Pancreas (tissue), 10 donors: ENCODE measurements at places on chromosomes 6 and 20. TPM values are rescaled to one million over a fixed set of nuclear protein-coding genes. Genes with fewer than 3 reads are reported as not detected.

The RAET1G gene
- total RNA-seq: 0.31 TPM

GRCh38 chr20:63956664-63957003 is 418 bp upstream of the UCKL1 start:
- no peak for DNase-seq

DNA sequence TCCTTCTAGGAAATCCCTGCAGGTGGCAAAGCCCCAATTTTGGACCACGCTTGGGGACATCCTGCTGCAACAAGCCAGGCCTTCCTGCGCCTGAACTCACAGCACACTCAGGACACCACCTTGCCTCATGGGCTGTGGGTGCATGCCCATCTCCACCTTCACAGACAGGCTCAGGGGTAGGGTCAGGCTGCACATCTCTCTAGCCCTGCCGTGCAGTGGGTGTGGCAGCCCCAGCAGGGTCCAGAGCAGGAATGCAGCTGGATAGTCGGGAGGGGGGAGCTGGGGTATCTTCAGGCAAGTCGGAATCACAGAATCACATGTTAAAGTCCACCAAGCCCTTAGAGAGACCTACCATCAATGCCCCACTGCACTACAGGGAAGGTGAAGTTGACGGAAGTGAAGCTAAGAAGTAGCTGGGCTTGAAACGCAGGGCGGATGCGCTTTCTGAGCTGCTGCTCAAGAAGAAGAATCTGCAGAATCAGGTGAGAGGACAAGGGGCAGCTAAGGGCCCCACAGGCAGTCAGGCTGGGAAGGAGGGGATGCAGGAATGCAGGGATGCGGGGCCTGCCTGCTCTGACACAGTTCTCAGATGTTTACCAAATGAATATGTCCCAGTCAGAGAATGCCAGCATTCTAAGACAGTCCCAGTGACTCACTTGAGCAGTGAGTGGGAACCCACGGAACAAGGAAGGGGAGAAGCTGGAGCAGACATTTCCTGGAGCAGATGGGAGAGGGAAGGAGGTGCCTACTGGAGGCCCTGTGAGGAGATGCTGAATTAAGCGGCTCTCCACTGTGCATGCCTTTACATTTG is 11.3 kb downstream of the SERPINB6 start:
- no peak for DNase-seq

GRCh38 chr6:117538615-117539014 is 56.1 kb downstream of the DCBLD1 start:
- no peak for DNase-seq

DNA sequence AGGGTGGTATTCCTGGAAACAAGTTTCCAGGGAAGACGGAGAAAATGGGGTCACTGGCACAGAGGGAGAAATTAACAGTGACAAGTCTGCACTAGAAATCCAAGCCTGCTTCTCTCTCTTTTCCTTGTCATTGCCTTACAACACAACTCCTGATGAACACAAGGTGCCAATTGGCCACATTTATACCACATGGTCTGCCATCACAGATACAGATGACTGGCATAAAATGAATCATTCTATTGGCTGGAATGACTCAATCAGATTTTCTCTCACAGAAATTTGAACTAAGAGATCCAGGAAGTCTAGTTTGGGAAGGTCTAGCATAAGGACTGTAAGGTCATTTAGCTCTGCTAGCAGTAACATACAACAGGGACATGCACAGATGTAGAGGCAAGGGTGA is 190.3 kb downstream of the LINC00237 start:
- no peak for DNase-seq

GRCh38 chr20:58635279-58635665 is 15.8 kb upstream of the STX16 start:
- DNase-seq: no peak

DNA sequence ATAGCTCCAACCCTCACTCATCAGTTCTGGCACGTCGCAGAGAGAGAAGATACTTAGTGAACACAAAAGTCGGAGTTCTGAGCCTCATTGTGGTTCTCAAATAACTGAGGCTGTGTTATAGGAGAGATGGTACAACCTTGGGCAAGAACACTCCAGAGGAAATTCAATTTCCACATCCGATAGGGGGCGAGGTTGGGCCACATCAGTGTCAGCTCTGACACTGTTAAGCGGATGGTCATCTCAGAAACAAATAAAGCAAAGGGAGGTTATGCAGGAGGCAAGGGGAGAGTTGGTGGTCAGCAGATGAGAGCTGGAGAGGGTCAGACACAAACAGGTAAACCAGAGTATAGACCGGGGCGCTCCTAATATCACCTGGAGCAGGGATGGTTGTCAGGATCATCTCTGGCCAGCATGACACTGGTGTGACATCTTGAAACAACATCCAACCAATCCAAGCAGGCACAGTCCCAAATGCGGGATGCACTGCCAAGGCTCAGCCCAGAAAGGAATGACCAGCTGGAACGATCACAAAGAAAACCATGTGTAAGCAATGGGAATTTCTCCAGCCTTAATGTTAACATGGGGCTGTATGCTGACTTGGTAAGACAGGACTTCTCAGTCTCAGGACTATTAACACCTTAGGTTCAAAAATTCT is 331.8 kb downstream of the HACE1 start:
- no peak for DNase-seq

DNA sequence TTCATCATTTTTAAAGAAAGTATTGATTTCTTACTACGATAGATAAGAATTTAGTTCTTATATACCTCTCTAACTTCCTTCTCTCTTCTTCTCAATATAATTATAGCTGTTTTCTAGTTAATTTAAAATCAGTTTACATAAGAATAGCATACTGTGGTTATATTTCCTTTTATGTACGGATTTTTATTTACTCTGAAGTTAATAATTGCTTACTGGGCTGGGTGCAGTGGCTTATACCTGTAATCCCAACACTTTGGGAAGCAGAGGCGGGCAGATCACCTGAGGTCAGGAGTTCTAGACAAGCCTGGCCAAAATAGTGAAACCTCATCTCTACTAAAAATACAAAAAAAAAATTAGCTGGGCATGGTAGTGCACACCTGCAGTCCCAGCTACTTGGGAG is 9.7 kb downstream of the ACSS2 start:
- DNase-seq: no peak

- DNase-seq: no peak
These were observed 9.1 kb upstream of the RNF182 start for GRCh38 chr6:13915561-13916229.

The TTK gene
- 0.44 TPM for total RNA-seq

DNA sequence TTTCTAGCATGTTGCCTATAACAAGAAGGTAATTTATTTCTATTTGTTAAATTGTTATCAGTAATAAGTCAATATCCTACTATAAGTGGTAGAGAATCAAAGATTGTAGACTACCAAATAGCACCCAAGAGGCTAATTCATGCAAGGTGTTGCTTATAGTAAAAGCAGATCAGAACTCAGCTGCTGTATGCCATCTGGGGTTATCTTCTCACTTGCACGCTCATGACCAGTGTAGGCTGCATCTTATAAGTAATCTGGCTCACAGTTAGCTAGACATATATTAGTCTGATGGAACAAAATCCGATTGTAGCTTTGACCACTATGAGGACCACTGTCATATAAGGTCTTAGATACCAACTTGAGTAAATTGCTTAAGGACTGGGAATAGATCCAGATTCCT is 17.0 kb downstream of the TOP1 start:
- DNase-seq: no peak

The FAM83D gene
- total RNA-seq: 0.22 TPM

DNA sequence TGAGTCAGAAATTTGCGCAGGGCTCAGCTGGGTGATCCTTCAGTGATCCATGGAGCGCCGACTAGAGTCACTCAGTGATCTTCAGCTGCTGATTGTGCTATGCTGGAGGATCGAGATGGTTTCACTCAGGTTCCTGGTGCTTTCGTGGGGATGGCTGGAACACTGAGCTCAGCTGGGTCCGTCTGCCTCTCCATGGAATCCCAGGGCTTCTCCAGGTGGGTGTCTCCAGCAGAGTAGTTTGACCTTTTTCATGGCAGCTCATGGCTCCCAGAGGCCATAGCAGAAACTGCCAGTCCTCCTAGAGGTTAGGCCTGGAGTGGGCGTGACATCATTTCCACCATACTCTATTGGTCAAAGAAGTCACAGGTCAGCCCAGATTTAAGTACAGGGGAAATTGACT is 88.8 kb upstream of the SIRPA start:
- no peak for DNase-seq

The DNAH8 gene
- total RNA-seq: not detected

The OGFRL1 gene
- total RNA-seq: 10.8 TPM

The CST5 gene
- 0.37 TPM for total RNA-seq

The OLIG3 gene
- 0.13 TPM for total RNA-seq

GRCh38 chr6:151641028-151641427 is 147.2 kb downstream of the CCDC170 start:
- no peak for DNase-seq

DNA sequence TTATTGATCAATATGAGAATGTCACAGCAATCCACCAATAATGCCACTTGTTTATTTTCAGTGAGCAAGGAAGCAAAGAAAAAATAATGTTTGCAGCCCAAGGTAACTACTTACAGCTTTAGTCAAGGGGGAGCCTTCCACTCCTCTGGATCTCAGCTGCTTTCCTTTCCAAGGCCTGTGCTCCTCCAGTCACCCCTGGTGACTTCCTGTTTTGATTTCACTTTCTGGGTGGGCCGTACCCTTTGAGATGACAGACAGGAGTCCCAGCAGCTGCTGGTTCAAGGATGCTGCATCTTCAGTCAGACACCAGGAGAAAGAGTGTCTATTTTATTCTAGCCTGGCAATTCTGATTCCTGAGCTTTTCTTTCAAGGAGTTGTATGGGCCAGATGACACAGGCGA is 5.6 kb upstream of the VNN2 start:
- DNase-seq: no peak

The TMEM200A gene
- 0.42 TPM for total RNA-seq

DNA sequence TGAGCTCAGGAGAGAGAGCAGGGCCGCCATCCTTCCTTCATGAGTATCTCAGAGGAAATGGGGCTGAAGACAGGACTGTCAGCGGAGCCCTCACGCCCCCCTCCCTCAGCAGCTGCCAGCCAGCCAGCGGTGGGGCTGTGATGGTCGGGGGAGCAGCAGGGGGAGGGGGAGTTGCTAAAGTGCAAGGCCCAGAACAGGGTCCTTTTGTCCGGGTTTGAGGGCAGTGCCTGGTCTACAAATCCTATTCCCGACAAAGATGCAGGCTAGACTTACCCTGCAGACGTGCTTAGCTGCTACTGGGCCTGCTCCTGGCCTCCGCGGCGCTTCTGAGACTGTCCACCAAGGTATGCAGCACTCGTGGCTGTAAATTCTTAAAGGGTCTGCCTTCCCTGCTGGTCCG is 593.4 kb upstream of the CDH4 start:
- DNase-seq: no peak

- DNase-seq: no peak
These were observed 67.5 kb downstream of the THEMIS start for GRCh38 chr6:127833336-127833735.

The TLDC2 gene
- 0.41 TPM for total RNA-seq

DNA sequence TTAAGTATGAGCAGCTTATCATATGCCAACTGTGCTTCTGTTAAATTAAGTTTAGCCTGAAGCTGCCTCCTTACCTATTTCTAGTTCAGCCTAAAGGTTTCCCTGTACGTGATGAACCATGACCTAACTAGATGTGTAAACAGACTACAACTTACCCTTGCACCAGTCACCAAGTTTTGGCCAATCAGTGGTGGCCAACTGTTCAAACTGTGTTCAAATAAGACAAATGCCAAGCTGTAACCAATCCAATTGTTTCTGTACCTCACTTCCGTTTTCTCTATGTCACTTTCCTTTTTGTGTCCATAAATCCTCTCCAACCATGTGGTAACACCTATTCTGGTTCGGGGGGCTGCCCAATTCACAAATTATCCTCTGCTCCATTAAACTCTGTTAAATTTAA is 6.0 kb upstream of the SLC2A10 start:
- no peak for DNase-seq

The GUCA1A gene
- total RNA-seq: not detected

DNA sequence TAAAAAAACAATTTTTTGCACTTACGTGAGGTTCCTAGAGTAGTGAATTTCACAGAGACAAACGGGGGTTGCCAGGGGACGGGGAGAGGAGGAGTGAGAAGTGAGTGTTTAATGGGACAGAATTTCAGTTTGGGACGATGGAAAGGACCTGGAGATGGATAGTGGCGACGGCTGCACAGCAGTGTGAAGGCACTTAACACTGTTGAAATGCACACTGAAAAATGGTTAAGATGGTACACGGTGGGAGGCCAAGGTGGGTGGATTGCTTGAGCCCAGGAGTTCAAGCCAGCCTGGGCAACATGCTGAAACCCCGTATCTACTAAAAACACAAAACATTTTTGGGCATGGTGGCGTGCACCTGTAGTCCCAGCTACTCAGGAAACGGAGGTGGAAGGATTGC is 31.4 kb downstream of the RPP40 start:
- no peak for DNase-seq

- no peak for DNase-seq
These were observed 55.4 kb upstream of the TBXT start for GRCh38 chr6:166223079-166223478.

DNA sequence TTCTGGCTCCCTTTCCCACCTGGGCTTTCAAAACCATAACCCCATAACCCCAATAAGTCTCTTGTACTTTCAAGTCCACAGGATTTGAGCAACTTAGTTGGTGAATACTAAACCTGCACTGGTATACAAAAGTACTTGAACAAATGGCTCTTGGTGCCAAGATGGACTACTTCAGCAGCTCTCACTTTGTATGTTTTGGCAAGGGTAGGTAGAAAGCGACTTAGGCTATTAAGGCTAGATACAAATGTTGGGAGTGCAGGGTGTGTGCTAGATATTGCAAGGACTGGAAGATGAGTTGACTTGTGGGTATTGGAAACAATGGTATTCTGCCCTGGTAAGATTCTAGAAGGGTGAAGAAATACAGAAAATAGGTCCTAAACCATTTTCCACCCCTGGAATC is 182.6 kb upstream of the MOCS1 start:
- DNase-seq: no peak

- no peak for DNase-seq
These were observed 123.1 kb downstream of the ARID1B start for GRCh38 chr6:156900292-156900691.

The CNBD2 gene
- total RNA-seq: 2.3 TPM

DNA sequence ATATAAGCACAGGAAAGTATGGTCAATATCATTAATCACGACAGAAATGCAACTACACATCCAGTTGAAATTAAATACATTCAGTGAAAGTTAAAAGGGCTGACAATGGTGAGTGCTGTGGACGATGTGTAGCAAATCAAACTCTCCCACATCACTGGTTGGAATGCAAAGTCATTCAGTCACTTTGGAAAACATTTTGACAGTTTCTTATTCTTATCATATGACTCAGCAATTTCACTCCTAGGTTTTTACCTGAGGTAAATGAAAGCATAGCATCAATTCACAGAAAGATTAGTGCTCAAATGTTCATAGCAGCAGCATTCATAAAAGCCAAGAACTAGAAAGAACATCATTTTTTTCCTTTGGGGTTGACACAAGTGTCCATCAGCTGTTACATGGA is 28.6 kb upstream of the SAMD5 start:
- no peak for DNase-seq

- DNase-seq: no peak
These were observed 121.6 kb downstream of the ADGRB3 start for GRCh38 chr6:68756454-68757375.
